ENCODE measurements at places on chromosomes 7 and 10.
A peak's percentile ranks its signal among the peaks of the same experiment; 100 is the strongest.

DNA sequence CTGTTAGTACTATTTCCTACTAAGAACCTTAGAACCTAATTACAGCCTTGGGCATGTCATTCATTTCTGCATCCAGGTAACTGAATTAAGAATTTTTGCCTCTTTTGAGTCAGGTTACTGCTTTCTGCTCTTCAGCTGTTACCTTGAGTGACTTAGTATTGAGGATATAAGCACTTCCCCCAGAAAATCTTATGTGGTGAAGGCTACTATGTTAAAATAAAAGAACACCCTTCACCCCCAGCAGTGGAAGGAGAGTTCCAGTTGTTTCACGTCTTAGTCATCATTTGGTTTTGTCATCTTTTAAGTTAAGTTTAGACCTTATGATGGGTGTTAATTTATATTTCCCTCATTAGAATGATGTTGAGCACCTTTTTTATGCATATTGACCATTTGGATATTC, 82.8 kb downstream of the GLCCI1 start:
- DNase-seq: no peak

- no peak for DNase-seq
Measured at GRCh38 chr7:23473844-23474093, 3.5 kb upstream of the IGF2BP3 start.

DNA sequence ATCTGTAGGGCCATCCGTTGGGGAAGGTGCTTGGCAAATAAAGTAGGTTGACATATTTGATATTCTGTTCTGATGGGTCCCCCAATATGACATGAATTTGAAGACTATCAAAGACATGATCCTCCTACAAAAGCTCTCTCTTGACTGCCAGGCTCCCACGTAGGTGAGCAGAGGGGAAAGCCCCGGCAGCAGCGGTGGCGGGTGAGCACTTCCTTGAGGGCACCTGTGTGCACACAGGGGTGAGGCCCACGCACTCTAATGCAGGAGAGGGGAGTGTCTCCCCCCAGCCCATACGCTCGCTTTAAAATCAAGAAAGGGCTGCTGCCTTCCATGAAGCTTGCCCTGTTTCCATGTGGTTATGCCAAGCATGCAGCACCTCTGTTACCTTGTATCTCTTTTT, 100.4 kb downstream of the TAX1BP1 start:
- no peak for DNase-seq

- DNase-seq: no peak
Measured at GRCh38 chr7:33849004-33849403, 56.3 kb upstream of the BMPER start.

DNA sequence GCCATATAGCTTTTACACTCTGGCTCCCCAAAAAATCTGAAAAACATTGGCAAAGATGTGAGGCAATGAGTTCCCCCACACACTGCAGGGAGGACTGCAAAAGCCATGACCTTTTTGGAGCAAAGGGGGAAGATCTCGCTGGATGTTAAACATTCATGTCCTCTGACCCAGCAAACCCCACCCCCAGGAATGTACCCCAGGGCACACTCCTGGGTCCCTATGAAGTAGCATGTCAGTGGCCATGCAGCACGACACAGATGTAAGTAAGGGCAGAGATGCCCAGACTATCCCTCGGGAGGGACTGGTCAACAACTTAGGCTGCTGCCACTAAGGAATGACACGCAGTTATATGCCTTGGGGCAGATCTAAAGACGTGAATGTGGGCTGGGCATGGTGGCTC, 100.6 kb downstream of the DLG5 start:
- DNase-seq: no peak

- no peak for DNase-seq
Measured at GRCh38 chr10:92768104-92768503, 78.3 kb downstream of the HHEX start.

GRCh38 chr7:18508443-18509427, 13.2 kb downstream of the HDAC9 start:
- peak; percentile 95 for DNase-seq

DNA sequence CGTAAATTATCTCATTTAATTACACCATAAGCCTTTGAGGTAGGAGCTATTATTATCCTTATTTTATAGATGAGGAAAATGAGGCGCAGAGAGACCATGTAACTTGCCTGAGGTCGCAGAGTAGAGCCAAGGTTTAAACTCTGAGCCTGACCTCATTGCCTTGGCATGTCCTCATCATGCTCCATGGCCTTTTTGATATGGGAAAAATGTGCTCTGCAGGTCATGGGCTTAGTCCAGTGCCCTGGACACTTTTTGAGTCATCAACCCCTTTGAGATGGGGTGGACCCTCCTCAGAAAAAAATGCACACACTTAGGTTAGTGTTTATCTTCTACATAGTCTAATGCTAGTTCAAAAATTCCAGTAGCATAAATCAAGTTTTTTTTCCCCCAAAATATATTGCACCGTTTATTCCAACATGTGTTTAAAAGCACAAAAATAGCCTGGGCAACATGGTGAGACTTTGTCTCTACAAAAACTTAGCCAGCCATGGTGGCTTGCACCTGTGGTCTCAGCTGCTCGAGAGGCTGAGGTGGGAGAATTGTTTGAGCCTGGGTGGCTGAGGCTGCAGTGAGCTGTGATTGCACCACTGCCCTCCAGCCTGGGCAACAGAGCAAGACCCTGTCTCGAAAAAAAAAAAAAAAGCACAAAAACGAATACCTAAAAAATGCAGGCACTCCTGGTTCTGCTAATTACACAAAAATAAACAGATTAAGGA, 28.6 kb upstream of the TMEM178B start:
- DNase-seq: no peak

GRCh38 chr7:157565201-157565626, 228.4 kb downstream of the DNAJB6 start:
- no peak for DNase-seq

DNA sequence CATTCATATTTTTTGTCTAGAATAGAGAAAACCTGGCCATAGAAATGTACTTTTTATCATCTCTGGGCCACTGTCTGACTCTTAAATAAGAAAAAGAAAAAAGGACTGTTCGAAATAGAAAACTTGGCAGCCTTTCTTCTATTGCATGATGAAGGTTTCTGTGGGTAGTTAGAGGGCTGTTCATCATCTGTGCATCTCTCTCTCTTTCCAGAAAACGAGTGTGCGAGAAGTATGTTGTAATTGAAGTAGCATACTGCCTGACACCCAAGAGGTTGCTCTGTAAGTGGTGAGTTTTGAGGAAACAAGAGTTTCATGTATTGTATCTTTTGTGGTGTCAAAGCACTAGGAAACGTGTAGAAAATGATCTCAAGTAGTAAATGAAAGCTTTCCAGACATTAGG, 343.2 kb upstream of the TMEM229A start:
- no peak for DNase-seq

GRCh38 chr7:15556339-15557105, 5.3 kb downstream of the AGMO start:
- no peak for DNase-seq

DNA sequence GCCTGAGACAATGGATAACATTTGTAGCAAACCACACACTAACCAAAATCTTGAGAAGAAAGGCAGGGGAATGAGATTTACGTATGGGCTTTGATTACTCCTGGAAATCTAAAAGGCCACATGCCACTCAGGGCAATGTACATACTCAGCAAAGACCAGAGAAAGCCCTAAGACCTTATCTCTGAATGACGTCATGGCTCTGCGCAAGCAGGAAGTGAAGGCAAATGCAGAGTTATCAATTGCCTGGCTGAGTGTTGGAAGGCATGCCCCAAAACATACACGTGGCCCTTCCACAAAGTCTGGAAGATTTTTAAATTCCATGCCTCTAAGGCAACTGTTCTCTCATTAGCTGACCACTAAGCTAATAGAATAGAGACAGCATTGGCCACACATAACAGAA, 90.9 kb upstream of the NRBF2 start:
- no peak for DNase-seq

- DNase-seq: no peak
Measured at GRCh38 chr7:42502022-42502421, 265.0 kb upstream of the GLI3 start.

DNA sequence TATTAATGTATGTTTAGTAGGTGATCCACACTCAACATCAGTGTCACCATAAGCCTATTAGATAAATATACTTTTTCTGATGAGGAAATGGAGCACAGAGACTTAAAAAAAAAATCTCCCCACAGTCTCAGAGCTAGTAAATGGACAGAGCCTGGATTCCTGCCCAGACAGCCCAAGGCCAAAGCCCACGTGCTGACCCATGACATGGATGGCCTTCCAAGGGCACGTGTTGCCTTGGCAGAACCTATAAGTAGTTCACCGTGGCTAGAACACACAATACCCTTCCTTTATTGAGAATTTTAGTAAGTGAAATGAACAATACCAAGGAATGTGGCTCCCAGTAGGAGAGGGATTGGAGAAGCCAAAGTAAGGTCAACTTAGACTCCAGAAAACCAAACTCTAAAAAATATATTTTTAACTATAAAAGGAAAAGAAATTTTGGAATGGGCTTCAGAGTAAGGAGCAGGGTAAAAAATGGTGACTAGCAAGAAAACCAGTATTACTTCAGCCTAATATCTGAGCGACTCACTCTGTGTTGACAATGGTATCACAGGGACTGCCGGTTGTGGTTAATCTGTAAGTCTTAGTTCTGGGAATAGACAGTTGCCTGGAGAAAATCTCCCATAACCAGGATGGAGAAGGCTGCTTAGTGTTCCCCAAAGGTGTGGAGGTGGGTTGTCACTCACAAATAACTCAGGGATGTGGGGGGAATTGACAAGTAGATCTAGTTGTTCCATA, 223.0 kb downstream of the SORCS1 start:
- peak; percentile 26 for DNase-seq

DNA sequence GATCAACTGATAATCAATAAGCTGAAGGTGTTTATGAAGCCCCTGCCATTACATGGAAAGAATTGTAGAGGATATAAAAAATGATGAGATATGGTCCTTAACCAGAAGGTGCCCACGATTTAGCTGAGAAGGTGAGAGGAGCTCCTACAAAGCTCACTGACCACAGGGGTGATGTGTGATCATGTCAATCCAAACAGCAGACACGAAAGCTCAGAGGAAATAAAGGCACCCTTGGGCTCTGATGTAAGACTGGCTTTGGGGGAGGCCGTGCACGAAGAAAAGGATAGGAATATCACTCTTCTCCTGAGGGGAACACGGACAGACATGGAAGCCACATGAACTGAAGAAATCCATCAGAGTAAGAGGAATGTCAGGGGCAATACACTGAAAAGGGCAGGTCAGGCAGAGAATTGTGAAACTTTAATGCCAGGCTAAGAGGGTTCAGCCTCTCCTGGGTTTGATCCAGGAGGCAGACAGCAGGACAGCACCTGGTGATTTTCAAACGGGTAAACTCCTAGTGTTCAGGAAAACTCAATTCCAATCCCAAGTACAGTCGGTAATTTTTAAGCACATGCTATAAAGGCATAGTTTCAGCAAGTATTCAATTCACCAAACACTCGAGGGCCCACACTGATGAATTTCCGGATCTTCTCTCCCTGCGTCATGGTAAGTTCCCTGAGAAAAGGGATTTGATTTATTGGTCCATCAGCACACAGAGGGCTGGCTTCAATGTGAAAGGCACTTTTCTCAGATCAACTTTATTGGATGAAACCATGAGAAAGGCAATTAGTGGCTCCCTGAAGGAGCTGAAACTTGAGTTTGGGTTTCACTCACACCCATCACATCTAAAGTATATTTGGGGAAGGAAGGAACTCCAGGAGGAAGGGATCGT, 163.8 kb downstream of the PRPF18 start:
- no peak for DNase-seq

DNA sequence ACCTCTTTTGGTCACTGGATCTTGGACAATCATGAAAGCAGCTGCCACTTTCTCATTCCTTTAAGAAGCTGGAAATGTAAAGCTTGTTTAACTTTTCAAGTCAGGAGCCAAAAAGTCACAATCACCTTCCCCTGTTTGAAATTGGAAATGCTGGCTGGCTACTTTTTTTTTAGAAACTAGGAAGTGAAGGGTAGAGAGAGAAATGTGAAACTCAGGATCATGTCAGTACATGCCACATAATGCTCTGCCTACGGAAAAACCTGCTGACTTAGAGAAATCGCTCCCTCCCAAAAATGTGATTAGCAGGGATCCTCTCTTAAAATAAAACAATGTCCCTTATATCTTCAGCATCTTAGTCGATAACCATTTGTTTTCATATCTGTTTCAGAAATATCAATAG, 188.4 kb upstream of the C7orf33 start:
- no peak for DNase-seq

GRCh38 chr7:138208864-138209263, 132.6 kb downstream of the AKR1D1 start:
- DNase-seq: no peak

- no peak for DNase-seq
Measured at GRCh38 chr7:117800841-117801240, 72.4 kb downstream of the CTTNBP2 start.

DNA sequence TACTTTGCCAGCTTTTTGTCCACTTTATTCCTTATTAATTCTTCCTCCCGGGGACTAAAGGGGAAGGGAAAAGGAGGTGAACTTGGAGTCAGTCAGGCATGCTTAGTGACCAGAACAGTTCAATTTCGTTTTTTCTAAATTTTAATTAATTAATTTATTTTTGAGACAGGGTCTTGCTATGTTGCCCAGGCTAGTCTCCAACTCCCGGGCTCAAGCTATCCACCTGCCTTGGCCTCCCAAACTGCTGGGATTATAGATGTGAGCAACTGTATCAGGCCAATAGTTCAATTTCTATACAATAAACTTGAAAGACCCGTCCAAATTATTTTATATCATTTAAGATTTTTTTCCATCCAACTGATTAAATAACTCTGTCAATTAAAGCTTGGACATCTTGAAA, 1.3 kb upstream of the SLF2 start:
- DNase-seq: no peak

DNA sequence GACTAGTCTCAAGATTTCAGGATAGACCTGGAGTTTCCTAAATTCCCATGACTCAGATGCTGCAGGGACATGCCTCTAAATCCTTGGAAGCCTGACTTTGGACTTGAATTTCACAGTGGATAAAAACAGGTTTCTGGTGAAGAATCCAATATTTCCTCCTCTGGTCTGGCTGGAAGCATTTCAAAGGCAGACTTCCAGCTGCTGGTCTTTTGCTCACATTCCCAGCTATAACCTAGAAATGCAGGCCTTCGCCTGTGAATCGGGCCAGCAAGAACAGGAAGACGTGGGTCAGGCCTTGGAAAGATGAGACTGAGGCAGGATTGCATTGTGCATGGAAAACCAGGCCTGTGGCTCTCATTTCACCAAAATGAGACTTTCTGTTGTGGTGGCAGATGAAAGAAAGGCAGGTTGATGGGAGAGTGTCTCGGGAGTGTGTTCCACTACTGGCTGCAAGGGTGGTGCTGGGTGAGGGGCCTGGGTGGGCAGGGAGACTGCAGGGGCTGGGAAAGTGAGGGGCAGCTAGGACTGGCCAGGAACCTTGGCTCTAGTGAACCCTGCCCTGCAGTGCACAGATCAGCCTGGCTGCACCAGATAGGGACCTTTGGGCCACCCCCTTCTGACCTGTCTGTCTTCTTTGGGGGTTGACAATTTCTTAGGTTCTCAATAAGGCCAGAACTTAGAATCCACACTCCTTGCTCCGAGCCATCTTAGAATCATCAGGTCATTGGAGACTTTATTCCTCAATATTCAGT, 488.8 kb upstream of the MKI67 start:
- no peak for DNase-seq

Measured in inflammatory macrophage treated with lipopolysaccharide for 4 hours (primary cell).